ENCODE measurements at places on chromosomes 16 and 17.

DNA sequence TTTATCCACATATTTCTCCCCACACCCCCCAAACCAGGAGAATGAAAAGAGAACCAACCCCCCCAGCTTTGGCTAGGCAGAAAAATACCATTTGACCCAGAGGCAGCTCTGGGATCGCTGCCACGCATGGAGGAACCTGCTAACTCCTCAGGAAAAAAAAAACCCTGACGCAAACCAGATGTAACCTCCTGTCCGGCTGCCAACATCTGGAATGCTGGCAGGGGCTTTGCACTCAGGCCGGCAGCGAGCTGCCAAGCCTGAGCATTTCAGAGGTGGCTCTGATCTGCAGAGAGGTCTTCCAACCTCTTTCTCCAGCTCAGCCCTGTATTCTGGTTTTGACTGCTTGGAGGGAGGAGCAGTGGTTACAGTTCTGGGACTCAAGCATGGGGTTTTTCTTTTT, 8.2 kb downstream of the IGFBP4 start:
- DNase-seq, result peak; percentile 93

DNA sequence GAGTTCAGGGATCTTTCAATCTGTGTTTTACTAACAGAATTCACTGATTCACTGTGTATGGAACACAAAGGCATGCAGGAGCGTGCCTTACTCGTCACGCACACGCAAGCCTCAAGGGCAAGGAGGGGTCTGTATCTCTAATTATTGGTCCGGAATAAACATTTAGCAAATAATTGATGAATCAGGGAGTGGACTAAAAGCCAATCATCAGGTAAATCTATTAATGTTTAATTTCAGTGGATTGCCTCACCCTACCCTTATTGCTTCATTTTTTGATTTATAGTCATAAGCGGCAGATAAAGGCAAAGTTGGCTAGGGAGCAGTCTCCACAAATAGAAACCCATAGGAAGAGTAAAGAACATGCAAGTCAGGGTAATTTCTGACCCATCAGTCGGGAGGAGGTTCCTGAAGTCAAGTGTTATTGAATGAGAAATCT, 7.4 kb upstream of the HSD17B2 start:
- no peak for DNase-seq

DNA sequence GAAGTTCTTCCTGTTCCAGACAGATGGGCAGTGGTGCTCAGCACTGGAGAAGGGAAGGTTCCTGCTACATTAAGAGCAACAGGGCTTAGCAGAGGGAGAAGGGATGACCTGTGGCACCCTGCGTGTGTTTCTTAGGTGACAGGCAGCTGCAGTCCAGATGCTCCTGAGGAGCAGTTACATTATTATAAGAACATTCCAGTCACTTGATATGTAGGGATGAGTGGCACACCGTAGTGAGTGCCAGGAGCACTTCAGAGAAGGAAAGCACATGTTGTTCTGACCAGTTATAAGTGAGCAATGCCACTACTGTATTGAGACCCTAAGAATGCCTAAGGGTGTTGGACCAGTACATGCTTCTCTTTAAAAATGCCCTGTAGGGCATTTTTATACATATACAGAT, 39.9 kb upstream of the MRC2 start:
- DNase-seq, result peak; percentile 70

- no peak for DNase-seq
These were observed 20.1 kb downstream of the SLC39A11 start for GRCh38 chr17:73072219-73072962.

DNA sequence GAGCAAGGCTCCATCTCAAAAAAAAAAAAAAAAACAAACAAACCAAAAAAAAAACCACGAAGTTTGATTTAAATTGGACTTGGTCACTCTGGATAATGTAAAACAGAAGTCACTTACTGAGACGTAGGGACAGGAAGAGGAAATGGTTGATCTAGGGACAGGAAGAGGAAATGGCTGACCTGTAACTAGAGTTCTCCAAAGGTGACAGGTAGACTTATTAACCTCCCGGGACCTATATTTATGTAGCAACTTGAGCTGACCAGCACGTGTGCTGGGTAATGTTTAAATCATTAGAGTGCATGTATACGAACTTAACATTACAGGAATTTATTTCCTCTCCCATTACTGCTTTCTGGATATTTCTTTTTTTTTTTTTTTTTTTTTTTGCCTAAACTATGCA, 81.5 kb upstream of the DHX40 start:
- no peak for DNase-seq

GRCh38 chr17:30568117-30568430, 90.9 kb downstream of the GOSR1 start:
- no peak for DNase-seq

GRCh38 chr17:75501378-75502071, 13.8 kb downstream of the CASKIN2 start:
- DNase-seq, result no peak

GRCh38 chr16:84532291-84532724, 27.8 kb upstream of the MEAK7 start:
- peak; percentile 98 for DNase-seq

DNA sequence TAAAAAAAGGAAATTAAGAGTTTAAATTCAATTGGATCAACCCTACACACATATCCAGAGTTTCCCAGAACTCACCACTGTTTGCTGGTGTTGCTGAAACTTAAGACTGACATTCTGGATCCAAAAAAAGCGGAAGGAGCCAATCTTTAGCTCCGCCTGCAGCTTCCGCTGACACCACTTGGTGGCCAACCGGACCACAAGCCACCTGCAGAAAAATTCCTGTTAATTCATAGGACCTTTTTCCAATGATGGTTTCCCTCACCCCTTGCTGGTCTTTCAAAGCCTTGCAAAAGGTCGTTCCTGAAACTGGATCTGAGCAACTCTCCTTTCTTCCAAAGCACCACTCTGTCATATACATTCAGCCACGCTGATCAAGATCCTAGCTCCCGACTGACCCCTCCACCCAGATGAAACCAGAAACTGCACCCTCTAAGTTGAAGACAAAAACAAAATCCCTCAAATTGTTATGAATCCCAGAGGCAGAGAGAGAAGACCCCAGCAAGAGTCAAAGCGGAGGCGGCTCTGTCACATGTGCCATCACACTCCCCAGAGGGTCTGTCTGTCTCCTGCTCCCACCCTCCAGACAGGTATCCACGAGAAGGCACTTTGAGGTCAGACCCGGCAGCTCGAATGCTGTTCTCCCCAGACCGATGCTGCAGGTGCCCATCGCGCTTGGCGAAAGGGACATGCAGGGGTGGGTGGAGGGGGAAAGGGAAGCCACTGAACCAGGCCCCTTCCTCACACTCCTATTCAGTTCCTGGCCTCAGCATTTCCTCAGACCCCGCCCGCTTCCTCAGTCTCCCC, 773 bp downstream of the BLTP2 start:
- DNase-seq, result peak; percentile 76

DNA sequence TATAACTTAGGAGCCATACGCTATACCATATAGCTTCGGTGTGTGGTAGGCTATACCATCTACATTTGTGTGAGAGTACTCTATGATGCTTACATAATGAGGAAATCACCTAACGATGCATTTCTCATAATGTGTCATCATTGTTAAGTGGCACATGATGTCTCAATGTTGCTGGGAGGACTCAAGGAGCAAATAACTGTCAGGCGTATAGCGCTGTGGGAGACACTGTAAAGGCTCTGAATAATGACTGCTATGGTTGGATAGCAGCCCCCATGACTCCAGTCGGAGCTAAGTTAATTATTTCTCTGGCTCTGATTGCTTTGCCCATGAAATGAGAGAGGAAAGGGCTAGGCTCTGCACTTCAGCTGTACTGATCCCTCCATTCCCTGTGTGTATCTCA, 197.2 kb downstream of the RGS9 start:
- DNase-seq, result peak; percentile 18

DNA sequence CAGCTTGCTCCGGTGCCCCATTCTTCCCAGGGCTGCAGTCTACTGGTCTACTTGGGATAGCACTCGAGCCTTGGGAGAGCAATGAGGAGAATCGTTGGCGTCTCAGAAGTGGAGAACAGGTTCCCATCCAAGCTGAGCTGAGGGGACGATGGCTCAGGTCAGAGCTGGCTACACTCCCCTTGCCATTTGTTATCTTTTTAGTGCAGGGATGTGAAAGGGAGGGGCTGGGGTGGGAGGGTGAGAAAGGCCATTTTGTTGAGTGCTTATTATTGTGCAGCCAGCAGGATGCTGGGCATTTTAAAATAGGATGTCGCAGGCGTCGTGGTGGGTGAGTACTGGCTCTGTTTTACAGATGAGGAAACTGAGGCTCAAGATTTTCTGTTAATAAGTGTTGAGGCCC, 410.8 kb downstream of the SNX29 start:
- no peak for DNase-seq

GRCh38 chr16:70342016-70342415, 4.7 kb upstream of the DDX19A start:
- DNase-seq, result no peak

- DNase-seq, result no peak
These were observed 64.3 kb downstream of the TUBD1 start for GRCh38 chr17:59828478-59828760.

DNA sequence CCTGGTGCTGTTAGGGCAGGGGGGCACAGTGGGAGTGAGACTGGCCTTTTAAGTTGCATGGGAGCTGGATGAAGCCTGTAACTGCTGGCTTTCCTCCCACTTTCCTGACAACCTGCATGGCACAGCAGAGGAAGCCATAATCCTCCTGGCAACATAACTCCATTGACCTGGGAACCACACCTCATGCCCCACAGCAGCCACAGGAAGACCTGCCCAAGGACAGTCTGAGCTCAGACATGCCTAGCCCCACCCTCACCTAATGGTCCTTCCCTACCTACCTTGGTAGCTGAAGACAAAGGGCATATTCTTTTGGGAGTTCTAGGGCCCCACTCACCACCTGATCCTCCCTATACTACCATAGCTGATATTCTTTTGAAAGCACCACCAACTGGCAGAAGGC, 482.2 kb upstream of the TOM1L1 start:
- DNase-seq, result no peak

- DNase-seq, result peak; percentile 17
These were observed 1.1 kb upstream of the TRPV3 start for GRCh38 chr17:3558603-3559269.

DNA sequence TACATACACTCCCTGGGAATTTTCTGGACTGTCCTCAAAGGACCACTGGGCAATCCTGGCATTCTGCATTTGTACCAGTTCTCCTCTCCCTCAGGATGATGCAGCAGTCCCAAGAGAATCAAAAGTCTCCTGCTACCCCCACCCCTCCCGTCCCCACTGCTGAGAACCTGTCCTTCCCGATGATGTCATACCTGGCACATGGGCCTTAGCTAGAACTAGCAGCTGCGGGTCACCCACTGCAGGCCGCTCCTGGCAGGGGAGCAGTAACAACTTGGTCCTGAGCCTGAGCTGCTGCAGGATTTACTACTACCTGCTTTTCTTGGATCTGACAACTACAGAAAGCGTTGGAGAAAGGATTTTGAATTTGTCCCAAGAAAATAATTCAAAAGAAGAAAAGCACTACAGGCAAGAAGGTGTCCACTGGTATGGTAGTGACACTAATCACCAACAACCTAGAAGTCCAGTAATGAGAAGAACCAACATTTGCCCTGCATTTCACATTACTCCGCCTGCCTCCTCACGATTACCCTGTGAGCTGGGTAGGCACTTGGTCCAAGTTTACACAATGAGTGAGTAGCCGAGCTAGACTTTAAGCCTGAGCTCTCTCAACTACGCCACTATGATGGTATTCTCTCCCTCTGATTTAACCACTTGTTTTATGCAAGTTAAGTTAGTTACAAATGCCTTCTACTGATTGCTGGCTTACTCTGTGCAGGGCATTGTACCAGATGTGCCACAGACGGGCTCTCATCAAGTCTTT, 55.3 kb upstream of the ETV4 start:
- DNase-seq, result peak; percentile 34

- peak; percentile 85 for DNase-seq
These were observed 38.1 kb downstream of the SOST start for GRCh38 chr17:43720311-43721060.

GRCh38 chr17:28476076-28476865, 2.8 kb downstream of the SLC13A2 start:
- DNase-seq, result no peak

DNA sequence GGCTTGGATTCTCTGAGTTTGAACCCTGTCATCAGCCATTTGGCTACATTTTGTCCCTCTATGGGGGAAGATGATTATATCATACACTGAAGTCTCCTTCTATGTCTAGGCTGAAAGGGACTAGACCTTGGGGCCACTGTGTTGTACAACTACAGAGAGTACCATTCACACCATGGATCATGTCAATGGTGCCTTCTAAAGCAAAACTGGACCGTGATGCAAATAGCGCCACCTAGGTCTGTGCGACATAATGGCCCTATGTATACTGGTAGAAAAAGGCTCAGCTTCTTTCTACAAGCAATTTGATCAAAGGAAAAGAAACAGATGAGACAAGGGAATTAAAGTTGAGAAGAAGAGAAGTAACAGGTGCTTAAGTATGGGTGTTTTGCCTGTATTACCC, 100.7 kb downstream of the LYRM1 start:
- DNase-seq, result peak; percentile 5
